ENCODE measurements at places on chromosomes 13 and 19. TPM values are rescaled to one million over a fixed set of nuclear protein-coding genes. Genes with fewer than 3 reads are reported as not detected.

ENOX1 gene
- 11.6 TPM for polyA plus RNA-seq

SIGLECL1 gene
- polyA plus RNA-seq, result not detected

STX10 gene
- polyA plus RNA-seq, result 30.0 TPM

KASH5 gene
- 0.21 TPM for polyA plus RNA-seq

CABP5 gene
- polyA plus RNA-seq, result not detected

CILP2 gene
- 2.0 TPM for polyA plus RNA-seq

KRTDAP gene
- 195 TPM for polyA plus RNA-seq

DNA sequence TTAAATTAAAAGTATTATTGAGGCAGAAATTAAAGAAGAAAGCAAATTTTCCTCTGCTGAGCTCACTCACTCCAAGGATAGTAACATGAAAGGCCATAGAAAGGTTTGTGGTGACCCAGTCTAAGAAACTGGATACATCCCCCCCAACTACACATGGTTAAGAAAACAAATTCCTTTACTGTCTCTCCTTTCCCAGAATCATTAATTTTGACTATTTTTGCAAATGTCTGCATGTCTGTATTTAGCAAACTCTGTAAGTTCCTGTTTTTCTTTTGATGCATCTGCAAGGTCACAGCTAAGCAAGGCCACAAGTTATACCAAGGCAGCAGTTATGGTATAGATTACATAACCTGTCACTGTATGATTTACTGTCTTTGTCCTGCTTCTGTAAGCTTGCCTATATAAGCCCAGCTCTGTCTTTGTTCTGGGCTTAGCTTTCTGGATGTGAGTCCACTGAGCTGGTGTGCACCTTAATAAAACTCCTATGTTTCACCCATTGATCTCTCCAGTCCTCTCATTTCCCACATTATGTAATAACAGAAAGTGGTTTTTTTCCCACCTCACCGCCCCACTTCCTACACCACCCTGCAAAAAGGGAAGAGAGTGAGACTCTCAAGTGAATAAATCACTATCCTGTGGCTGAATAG is 8.5 kb upstream of the ZNF83 start:
- DNase-seq, result no peak

- DNase-seq, result no peak
Measured at GRCh38 chr13:89977203-89977602, 1370.3 kb upstream of the MIR17HG start.

GRCh38 chr19:6674868-6675305 is 4.9 kb upstream of the TNFSF14 start:
- peak; percentile 33 for DNase-seq

DNA sequence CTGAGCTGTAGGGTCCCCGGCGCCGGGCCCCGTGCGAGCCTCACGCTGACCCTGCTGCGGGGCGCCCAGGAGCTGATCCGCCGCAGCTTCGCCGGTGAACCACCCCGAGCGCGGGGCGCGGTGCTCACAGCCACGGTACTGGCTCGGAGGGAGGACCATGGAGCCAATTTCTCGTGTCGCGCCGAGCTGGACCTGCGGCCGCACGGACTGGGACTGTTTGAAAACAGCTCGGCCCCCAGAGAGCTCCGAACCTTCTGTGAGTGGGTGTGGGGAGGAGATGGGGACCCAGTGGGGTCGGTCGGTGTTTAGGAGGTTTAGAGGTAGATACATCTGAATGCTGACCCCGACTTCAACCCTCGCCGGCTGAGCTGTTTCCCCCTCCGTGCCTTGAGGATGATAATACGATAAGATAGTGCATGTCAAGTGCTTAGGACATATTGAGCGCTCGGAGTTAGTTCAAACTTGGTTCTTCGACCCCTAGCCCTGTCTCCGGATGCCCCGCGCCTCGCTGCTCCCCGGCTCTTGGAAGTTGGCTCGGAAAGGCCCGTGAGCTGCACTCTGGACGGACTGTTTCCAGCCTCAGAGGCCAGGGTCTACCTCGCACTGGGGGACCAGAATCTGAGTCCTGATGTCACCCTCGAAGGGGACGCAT is 1.9 kb downstream of the ICAM5 start:
- no peak for DNase-seq

GRCh38 chr13:23039266-23039935 is 141.4 kb upstream of the SGCG start:
- DNase-seq, result peak; percentile 26

- no peak for DNase-seq
Measured at GRCh38 chr19:11131471-11131870, 24.1 kb downstream of the SPC24 start.

- DNase-seq, result no peak
Measured at GRCh38 chr19:30276011-30276882, 95.9 kb upstream of the ZNF536 start.

- DNase-seq, result no peak
Measured at GRCh38 chr19:3533033-3533432, 5.9 kb upstream of the TEKTIP1 start.

DNA sequence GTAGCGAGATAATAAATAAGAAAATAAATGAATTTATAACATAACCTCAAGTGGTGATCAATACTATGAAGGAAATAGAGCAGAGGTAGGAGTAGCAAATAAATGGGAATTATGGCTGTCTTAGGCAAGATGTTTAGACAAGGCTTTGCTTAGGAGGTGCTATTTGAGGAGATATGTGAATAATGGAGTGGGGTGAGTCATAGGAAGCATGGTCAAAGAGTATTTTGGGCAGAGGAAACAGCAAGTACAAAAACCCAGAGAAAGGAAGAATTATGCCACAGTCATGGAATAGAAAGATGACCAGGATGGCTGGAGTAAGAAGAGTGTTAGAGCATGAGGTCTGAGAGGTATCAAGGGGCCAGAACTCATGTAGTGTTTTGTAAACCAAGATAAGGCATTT is 33.6 kb upstream of the LPAR6 start:
- no peak for DNase-seq

- DNase-seq, result no peak
Measured at GRCh38 chr13:95181586-95181985, 119.7 kb downstream of the ABCC4 start.

DNA sequence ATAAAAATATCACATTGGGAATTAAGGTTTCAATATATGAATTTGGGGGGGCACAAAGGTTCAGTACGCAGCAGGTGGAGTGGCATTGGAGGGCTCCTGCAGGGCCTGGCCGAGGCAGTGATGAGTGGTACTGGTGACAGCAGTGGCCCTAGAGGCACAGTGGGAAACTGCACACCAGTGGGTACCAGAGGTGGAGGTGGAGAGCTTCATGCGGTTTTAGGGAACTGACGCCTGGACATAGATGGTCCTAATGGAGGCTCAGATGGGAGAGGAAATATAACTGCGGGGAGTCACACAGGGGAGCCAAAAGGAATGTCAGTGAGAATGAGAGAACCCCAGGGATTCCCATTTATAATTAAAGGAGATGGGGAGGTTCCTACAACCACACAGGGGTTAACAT is 156.2 kb downstream of the COG6 start:
- DNase-seq, result no peak

DNA sequence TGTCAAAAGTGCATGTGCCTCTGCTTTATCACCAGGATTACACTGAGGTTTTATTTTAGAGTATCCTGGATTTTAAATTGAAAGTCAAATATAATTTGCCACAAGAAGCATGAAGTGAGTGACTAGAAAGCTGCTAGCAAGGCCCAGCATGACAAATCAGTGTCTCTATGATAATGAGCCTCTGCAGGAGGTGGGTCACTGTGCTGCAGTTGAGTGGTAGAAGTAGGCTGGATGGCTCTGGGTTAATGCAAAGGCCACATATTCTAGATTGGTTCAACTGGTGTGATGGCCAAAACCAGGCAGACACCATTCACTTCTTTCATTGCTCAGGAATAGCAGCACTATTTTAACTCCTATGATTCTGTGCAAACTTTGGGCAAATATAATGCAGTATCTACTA is 491.5 kb downstream of the OLFM4 start:
- DNase-seq, result no peak

- DNase-seq, result no peak
Measured at GRCh38 chr13:90545070-90545840, 802.2 kb upstream of the MIR17HG start.

DNA sequence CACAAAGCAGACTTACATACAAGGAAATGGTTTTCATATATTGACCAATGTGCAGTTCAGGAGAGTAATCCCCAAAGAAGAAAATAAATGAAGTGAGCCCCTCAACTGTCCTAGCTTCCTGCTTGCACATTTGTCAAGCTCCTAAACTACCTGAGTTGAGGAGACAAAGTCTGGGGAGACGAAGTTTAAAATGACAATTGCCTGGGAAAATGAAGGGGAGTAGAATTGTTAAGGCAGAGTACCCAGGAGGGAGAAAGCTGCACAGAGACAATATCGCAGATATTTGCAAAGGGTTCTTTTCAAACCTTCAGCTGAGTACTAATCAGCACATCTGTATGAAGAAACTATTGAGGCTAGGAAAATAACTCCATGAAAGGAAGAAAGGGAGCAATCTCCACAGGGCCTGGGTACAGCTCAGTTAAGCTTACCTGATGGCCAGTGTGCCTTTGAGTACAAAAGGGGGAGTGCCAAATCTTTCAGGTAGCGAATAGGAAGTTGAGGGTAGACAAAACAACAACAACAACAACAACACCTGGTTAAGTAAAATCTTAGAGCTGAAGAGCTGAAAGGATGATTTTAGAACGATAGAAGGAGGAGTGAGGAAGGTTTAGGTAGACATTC is 1700.1 kb upstream of the PRR20A start:
- no peak for DNase-seq

DNA sequence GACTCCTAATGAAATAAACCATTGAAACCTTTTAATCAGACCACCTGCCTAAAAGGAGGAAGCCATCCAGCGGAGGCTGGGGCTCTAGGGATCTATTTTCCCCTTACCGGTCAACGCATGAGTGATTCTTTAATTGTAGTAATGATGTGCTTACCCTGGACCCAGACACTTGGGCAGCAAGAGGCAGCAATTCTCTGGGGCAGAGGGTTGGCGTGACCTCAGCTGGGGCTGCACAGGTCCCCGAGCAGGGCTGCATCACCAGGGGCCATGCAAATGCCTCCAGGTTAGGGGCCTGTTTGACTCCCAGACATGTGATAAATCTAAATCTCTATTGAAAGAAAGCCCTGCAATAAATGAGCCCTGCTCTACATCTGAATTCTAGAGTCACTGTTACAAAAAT is 194.2 kb upstream of the TSHZ3 start:
- no peak for DNase-seq

DNA sequence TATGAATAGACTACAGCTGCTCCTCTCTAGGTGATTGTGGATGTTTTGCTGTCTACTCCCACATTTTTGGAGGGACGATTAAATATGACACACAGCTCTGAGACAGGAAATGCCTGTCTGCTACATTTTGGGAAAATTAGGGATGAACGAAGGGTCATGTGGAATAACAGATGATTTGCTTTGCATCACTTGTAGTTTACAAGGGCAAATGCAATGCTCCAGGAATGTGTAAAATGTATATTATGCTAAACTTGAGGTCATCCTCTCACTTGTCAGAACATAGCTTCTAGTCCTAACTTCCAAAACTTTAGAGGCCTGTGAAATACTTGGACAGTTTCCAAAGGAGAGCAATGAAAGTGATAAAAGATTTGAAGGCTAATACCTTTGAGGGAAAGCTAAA is 284.2 kb upstream of the DACH1 start:
- DNase-seq, result peak; percentile 43

GRCh38 chr13:60214213-60215055 is 50.7 kb upstream of the DIAPH3 start:
- no peak for DNase-seq

- DNase-seq, result no peak
Measured at GRCh38 chr19:40093416-40093815, 2.7 kb upstream of the ZNF780A start.

GRCh38 chr13:33186861-33187291 is 98.7 kb downstream of the STARD13 start:
- no peak for DNase-seq

DNA sequence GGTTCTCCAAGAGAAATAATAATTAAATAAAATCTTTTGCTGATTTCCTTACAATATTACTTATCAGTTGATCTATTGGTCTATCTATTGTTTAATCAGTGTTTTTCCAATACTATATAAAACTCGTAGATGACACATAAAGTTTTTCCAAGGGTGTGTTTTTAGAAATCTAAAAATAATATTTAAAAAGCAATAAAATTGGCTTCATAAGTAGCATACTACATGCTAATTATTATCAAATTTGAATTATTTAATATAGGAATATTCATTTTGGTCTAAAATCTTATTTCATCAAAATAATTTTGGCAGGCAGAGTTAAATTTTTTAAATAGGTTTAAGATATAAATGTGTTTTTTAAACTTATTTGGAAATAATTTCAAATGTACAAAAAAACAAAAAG is 49.4 kb upstream of the MIR17HG start:
- no peak for DNase-seq

DNA sequence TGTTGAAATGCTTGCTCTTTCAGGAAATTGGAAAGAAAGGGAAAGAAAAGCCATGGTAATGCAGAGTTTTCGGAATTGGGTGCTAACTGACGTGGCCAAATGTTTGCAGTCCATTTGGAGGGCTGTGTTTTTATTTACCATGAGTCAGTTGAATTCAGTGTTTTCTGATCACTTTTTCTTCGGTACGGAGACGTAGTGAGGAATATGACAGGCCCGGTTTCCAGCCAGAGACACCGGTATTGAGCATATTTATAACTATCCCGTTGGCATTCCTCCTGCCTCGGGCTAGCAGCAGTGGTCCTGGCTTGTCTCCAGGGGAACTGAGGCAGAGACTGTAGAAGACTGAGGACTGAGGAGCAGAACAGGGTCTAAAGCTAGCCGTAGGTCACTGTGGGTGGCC is 1.0 kb downstream of the CDC16 start:
- no peak for DNase-seq

GRCh38 chr13:67642657-67643056 is 412.5 kb upstream of the PCDH9 start:
- DNase-seq, result no peak

DNA sequence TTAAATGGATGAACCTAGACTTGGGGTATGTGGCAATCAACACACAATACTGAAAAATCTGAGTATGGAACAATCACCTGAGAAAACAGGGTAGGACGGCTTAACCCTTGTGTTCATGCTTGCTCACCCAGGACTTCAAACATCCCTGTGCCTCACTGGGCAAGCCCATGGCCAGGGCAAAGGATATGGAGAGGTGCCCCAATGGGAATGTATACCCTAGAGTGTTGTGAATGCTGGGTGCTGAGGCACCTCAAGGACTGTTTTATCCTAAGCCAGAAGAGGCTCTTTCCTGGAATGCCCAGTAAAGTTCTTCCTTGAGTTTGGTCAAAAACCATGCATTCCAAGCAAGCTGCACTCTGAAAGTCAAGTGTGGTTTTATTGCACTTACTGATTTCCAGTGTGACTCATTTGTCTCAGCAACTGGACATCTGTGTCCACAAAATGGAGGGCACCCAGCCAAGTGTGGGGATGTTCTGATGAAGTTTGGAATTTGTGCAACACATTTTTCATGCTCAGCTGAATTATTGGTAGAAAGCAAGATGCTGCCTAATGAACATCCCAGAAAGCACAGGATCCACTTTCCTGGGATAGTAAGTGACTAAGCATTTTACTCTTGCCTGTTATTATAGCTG is 531.3 kb downstream of the RFC3 start:
- peak; percentile 89 for DNase-seq

DNA sequence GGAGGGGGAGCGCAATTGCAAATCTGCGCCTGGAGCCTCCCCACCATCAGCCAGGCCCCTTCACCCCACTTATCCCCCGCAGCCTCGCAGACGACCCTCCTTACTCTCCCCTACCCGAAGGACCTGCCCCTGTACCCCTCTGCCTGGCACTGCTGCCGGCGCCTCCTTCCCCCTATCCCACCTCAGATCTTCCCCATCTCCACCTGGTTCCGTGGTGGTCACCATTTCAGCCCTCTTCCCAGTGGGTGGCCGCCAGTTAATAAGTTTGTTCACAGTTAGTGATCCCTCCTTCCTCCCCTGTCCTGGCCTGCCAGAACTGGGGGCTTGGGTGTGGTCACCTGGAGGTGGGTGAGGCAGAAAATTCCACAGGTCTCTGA is 397 bp downstream of the SLC44A2 start:
- DNase-seq, result no peak
